ENCODE measurements at places on chromosomes 16 and 17.

GRCh38 chr16:81530296-81530721 lies 85.7 kb downstream of the CMIP start:
- DNase-seq: no peak

- DNase-seq: no peak
Measured at GRCh38 chr17:45940293-45940692, 45.9 kb downstream of the MAPT start.

- no peak for DNase-seq
Measured at GRCh38 chr16:77663711-77664110, 58.6 kb upstream of the NUDT7 start.

GRCh38 chr16:72921620-72922019 lies 126.3 kb downstream of the ZFHX3 start:
- DNase-seq: no peak

- peak; percentile 93 for DNase-seq
Measured at GRCh38 chr17:46193626-46194392, 580 bp upstream of the KANSL1 start.

- no peak for DNase-seq
Measured at GRCh38 chr17:17816831-17817551, 19.8 kb downstream of the SREBF1 start.

- DNase-seq: no peak
Measured at GRCh38 chr17:75241143-75241430, 20.3 kb downstream of the GGA3 start.

- no peak for DNase-seq
Measured at GRCh38 chr16:1506494-1507213, 13.5 kb downstream of the TELO2 start.

DNA sequence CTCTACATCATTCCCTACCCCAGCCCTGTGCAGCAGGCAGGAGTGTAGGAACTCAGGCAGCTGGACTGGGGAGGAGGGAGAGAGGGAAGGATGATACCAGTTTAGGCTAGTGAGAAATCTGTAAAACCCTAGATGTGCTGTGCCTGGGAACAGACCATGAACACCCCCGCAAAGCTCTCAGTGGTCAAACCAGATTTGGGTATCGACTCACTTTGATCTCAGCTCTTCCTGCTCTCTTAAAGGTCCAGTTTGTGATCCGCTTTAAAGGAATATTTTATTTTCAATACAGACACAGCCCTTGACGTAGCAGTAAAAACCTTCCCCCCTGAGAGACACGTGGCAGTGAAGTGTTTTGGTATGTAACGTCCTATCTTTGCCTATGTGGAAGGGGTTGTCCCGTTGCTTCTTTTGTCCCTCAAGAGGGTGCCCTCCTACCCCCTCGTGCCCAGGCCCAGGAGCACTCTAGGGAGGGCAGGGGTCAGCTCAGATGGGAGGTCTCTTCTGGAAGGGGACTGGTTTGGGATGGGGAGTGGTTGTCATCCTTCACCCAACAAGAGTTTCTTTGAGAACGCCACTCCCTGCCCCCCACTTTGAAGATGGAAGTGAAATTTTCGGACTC lies 19.3 kb upstream of the TBX2 start:
- DNase-seq: no peak

DNA sequence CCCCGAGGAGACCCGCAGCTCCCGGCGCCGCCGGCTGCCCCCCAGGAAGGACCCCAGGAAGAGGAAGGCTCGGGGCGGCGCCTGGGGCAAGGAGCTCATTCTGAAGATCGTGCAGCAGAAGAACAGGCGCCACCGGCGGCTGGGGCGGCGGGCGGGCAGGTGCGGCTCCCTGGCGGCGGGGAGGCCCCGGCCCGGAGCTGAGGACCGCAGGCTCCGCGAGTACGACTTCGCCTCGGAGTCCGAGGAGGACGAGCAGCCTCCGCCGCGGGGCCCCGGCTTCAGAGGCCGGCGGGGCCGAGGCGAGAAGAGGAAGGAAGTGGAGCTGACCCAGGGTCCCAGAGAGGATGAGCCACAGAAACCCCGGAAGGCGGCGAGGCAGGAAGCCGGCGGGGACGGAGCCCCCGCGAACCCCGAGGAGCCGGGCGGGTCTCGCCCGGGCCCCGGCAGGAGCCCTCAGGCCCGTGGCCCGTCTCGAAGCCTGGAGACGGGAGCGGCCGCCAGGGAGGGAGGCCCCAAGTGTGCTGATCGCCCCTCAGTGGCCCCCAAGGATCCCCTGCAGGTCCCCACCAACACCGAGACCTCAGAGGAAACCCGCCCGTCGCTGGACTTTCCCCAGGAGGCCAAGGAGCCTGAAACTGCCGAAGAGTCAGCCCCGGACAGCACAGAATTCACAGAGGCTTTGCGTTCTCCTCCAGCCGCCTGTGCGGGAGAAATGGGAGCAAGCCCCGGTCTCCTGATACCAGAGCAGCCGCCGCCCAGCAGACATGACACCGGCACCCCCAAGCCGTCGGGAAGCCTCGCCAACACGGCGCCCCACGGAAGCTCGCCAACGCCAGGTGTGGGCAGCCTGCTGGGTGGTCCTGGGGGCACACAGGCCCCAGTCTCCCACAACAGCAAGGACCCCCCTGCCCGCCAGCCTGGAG lies 22.3 kb upstream of the ZFPM1 start:
- DNase-seq: no peak

- DNase-seq: no peak
Measured at GRCh38 chr17:55663400-55663799, 59.3 kb downstream of the TMEM100 start.

DNA sequence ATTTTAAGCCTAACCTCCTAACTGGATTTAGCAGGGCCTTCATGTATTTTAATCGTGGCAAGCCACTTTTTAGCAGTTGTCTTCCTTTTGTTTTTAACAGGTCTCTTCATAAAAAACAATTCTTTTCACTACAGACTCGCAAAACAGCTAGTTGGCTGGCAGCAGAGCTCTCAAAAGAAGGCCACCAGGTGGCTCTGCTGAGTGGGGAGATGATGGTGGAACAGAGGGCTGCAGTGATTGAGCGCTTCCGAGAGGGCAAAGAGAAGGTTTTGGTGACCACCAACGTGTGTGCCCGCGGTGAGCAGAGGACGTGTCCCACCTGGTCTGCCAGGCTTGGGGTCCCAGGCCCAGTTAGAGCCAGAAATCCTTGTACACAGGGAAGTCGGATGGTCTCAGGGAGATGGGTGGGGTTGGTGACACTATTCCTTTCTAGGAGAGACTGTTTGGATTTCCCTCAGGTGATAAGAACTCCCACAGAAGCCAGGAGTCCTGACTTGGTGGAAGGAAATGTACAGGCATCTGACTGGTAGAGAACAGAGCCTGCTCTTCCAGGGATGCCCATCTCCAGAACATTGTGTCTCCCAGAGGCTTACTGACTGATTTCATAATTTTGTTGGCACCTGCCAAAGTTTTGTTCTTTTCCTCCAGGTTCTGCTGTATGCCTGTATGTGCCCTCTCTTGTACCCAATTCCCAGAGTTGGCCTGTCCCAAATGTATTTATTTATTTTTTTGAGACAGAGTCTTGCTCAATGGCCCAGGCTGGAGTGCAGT lies 14.9 kb upstream of the DDX19A start:
- DNase-seq: no peak

GRCh38 chr16:11511801-11512200 lies 74.9 kb downstream of the LITAF start:
- DNase-seq: no peak

- DNase-seq: no peak
Measured at GRCh38 chr17:59462385-59462784, 103.0 kb upstream of the DHX40 start.

DNA sequence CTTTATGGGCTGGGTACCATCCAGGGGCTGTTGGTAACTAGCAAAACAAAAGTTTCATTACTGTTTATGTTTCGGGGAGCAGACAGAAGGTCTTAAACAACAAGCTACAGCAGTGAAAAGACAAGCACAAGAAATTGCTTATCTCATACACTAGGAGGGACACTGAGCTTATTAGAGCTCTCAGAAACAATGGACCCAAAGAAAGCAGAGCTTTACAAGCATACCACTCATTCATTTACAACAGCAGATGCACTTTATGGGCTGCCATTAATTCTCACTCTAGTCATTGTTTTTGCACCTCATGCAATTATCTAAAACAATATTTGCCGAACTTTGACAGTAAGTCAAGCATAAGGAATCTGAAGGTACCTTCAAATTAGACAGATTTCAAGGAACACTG lies 10.0 kb downstream of the KRT16 start:
- DNase-seq: no peak
